ENCODE measurements at places on chromosomes 11 and 22. TPM values are rescaled to one million over a fixed set of nuclear protein-coding genes. Genes with fewer than 3 reads are reported as not detected.
A peak's percentile ranks its signal among the peaks of the same experiment; 100 is the strongest.

The OR8G5 gene
- total RNA-seq, result not detected

The C22orf31 gene
- total RNA-seq, result not detected

The LDHAL6A gene
- total RNA-seq, result not detected

The SERHL2 gene
- 1.7 TPM for total RNA-seq

The TSGA10IP gene
- total RNA-seq, result not detected

The PIWIL4 gene
- total RNA-seq, result 0.33 TPM

The MUC2 gene
- not detected for total RNA-seq

The GDPD4 gene
- not detected for total RNA-seq

The PRSS23 gene
- 221 TPM for total RNA-seq

The AIFM3 gene
- 0.69 TPM for total RNA-seq

The KDM4E gene
- total RNA-seq, result not detected

The KRTAP5-10 gene
- total RNA-seq, result not detected

The FJX1 gene
- total RNA-seq, result 38.5 TPM

DNA sequence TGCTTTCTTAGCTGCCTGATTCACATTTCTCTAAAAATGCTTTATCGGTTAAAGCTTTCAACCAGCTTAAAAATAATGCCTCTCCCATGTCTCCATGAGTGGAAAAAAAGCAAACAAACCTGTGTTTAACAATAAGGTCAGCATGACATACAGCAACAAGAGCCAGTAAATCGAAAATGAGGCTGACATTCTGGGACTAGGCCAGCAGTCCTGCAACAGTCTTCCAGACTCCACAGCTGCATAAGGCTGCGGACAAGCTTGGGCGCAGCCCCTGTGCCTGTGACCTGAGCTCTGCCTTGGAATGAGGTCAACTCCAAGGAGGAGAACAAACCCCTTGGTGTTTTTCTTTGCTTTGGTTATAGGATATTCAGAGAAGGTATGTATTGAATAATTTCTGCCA is 95.5 kb downstream of the PGR start:
- no peak for DNase-seq

DNA sequence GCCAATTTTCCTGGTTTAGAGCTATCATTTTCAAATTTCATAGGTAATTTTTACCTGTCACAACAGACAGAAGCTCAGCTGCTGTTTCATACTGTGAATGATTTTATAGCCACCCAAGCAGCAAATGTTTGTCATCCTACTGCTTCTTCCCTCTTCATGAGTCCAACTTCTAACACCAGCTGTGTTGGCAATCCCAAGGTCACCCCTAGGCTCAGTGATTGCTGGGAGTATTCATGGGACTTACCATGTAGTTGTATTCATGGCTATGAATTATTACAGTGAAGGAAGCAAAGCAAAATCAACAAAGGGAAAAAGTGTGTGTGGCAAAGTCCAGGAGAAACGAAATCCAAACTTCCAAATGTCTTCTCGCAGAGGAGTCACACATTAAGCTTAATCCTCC is 28.5 kb downstream of the CUL5 start:
- DNase-seq, result no peak

- DNase-seq, result peak; percentile 95
Observed at GRCh38 chr11:111510311-111510710, 1.9 kb downstream of the BTG4 start.

- no peak for DNase-seq
Observed at GRCh38 chr11:65771589-65772112, 9.1 kb downstream of the AP5B1 start.

GRCh38 chr11:80819271-80819670 is 1378.4 kb upstream of the TENM4 start:
- no peak for DNase-seq

GRCh38 chr11:101835506-101836063 is 79.2 kb upstream of the CEP126 start:
- no peak for DNase-seq

DNA sequence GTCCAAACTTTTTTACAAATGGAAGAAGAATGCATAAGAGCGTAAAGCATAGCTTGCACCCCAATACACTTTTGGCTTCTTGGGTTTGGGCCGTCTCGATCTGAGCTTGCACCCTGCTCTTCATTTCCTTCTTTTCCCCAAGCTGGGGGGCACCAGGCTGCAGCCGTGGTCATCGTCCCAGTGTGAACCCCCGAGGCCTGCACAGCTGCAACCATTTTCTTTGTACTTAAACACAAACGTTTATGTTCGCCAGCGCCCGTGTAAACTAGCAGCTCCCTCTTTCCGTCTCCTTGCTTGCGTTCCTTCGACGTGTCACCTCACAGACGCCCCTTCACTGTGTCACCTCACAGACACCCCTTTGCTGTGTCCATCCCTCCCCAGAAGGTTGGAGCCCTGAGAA is 10.1 kb downstream of the KRTAP5-5 start:
- DNase-seq, result no peak

- DNase-seq, result no peak
Observed at GRCh38 chr11:17273668-17274282, 2.8 kb upstream of the NUCB2 start.

- DNase-seq, result no peak
Observed at GRCh38 chr11:99988471-99988837, 698.6 kb upstream of the ARHGAP42 start.

DNA sequence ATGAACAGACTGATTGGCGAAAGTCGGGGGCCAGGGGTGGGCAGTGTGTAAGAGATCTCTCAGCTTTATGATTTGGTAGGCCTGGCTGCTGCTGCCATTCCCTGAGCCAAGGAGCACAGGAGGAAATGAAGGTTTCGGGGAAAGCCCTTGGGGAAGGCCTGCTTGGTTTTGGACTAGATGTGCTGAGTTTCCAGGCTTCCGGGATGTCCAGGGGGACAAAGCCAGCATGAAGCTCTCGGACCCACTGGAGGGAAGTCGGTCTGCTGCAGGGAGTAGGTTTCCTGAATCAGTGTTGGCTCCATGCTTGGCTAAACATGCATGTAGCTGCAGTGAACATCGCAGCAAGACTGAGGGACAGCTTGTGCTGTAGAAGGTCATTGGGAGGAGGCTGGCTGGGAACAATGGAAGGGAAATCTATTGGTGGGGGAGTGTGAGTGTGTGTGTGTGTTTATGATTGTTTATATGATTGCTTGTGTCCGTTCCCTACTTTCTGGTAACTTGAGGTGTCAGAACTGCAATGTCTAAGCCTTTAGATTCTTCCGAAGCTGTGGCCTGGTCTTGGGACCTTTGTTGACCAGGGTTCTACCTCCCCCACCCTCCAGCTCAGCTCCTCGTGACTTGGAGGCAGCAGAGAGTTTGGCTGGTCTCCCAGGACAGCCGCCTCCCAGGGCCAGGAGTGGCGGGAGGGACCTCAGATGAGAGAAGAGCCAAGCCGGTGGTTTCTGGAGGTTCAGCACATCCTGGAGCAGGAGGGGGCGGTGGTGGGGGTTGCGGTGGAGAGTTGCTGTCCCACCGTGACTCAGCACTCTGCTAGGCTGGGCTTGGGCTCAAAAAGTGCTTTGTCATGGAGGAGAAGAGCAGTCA is 4.0 kb upstream of the FTH1 start:
- peak; percentile 97 for DNase-seq

GRCh38 chr11:19988598-19988997 is 171.7 kb downstream of the DBX1 start:
- DNase-seq, result peak; percentile 91

DNA sequence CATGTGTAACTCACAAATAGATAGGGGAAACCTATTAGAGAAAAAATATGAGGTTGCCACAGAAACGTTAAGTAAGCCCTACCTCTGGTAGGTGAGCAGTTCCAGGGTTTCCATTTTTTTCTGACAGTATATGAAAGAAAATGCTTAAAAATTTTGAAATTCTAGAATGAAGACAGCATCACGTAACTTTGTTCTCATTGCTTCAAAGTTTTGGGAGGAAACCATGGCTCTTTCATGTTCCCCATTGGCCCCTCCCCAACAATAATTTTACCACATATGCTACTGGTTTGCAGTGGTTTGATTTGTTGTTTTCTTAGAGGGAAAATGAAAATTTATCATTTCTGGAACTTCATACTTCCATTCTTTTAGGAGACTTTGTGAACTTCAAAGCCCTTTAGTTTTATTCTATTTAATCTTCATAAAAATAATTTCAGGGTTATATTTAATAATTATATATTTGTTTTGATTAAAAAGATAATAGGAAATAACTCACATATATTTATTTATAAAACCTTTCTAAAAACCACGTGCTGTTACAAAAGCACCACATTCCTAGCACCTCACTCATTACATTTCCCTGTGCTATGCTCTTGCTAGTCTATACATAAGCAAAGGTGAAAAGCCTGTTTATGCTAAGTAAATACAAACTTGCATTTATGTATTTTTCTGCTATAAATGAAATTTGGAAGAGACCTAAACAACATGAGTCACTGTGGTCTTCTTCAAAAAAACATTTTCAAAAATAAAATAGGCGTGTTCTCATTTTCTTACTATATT is 113.4 kb downstream of the CASP12 start:
- no peak for DNase-seq
